ENCODE measurements at places on chromosomes 3 and 15.

DNA sequence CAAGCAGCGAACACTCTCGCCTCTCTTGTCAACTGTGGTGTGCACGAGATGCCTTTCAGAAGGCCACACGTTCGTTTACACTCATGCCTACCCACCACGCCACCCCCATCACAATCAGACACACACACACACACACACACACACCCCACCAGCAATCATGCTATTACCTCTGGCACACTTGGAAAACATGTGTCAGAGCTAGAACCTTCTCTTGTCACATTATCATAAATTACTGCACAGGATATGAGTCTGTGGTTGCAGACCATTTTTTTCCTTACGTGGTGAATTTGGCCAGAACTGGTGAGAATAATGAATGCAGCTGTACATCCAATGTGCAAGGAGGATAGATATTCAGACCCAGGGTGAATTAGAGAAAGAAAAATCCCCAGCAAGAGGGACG is 52.4 kb downstream of the TRIM69 start:
- DNase-seq, result peak; percentile 6

DNA sequence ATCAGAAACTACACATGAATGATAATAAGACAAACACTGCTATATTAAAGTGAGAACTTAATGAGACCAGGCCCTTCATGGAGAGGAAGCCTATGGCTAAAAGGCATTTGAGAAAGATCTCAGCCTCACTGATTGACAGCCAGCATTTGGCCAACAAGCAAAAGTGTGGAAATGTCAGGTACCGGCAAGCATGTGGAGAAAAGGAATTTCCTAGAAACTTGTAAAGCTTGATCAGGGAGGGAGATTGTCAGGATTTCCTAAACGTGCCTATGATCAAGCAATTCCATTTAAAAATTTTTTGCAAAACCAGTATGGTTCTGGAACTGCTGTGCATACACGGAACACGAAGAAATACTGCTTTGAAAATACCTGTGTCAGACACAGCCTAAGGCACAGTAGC is 220.3 kb upstream of the ATP10A start:
- no peak for DNase-seq

- no peak for DNase-seq
Observed at GRCh38 chr3:186986406-186986805, 56.1 kb downstream of the ST6GAL1 start.

DNA sequence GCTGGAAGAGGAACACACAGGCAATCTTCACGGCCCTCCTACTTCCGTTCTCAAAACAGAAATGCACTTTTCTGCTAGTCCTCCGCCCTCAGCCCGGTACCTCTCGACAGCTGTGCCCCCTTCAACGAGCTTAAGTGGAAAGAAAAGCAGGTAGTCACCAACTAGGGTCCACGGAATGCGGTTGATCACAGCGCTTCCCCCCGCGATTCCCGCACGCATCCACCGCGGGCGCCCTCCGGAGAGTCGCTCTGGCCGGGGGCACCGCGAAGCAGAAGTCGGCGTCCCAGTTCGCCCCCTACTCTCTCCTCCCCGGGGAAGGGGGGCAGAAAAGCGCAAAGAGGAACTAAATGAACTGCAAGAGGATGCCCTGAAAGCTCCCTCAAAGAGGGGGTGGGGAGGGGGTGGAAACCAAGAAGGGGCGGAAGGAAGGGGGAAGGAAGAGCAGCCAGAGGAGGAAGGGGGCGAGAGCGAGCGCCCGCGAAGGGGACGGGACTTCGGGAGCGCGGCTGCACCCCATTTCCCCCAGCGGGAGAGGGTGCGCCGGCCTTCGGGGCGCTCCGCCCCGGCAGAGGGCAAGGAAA is 738 bp downstream of the ACAP2 start:
- peak; percentile 42 for DNase-seq

DNA sequence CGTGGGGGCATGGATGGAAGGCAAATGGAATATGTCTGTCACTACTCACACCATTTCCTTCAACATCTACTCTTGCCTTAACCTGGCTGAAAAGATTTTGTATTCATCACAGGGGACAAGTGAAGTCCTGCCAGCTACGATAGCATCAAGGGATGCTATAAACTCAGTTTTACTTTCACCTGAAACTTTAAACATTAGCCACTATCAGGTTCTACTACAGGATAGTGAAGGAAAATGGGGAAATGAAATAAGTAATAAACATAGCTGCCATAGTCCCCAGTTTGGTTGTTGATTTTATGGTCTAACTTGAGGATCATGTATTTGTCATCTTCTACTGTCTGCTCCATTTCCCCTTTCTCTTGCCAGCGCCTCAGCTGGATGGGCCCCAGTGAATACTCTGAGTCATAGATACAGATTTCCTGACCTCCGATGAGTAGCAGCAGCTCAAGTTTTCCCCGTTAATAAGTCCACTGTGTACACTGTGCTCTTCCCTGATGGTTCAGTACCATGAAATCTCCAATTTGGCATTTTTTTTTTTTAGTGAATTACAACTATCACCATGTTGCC is 338.2 kb upstream of the SLCO3A1 start:
- peak; percentile 85 for DNase-seq

- DNase-seq, result no peak
Observed at GRCh38 chr3:161557445-161558150, 61.0 kb downstream of the OTOL1 start.

DNA sequence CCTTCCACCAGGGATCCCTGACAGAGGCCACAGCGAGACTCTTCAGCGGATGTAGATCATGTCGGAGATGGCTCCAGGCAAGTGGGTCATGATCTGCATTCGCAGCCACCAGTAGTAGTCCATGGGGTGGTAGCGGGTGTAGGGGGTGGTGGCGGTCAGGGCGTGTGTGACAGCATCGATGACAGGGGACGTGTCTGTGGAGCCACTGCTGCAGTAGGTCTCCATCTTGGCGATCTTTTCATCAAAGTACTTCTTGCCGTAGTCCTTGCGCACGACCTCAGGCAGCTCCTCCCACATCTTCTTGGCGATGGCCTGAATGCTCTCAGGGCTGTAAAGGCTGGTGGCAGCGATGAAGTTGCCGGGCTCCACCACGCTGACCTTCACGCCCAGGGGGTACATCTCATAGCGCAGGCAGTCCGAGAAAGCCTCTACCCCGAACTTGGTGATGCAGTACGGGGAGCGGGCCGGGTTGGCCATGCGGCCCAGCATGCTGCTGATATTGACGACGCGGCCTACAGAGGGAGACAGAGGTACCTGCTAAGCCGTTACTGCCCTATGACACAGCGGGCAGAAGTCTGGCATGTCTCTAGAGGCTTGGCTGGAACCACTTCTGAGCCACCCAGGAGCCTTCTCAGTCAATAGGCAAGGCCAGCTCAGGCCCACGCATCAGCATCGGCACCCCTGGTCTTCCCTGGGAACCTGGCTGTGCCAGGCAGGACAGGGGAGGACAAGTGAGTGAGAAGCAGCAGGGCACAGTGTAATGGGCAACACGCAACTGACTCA is 43.7 kb downstream of the BDH1 start:
- no peak for DNase-seq

GRCh38 chr3:112002096-112002971 is 3.6 kb downstream of the TAGLN3 start:
- DNase-seq, result no peak

- no peak for DNase-seq
Observed at GRCh38 chr15:83592370-83593040, 61.4 kb upstream of the ADAMTSL3 start.

All from AG10803 (cell line).